ENCODE measurements at places on chromosomes 2 and 18. TPM values are rescaled to one million over a fixed set of nuclear protein-coding genes. Genes with fewer than 3 reads are reported as not detected.

Gene CDH19
- not detected for total RNA-seq

Gene REG3A
- not detected for total RNA-seq

Gene POTEC
- total RNA-seq = not detected

Gene SOCS6
- 5.4 TPM for total RNA-seq

Gene GCA
- 3.4 TPM for total RNA-seq

Gene MAP3K20
- 76.8 TPM for total RNA-seq

Gene DAW1
- not detected for total RNA-seq

Gene NT5C1B
- not detected for total RNA-seq

Gene ABCG5
- total RNA-seq = not detected

GRCh38 chr18:39359636-39360035, 1794.0 kb upstream of the CELF4 start:
- no peak for DNase-seq

- DNase-seq = no peak
These were observed 67.7 kb upstream of the SERPINE2 start for GRCh38 chr2:224106794-224107193.

- DNase-seq = no peak
These were observed 74.1 kb upstream of the PXDN start for GRCh38 chr2:1818404-1818803.

- DNase-seq = no peak
These were observed 810.1 kb upstream of the POU3F3 start for GRCh38 chr2:104043864-104044263.

GRCh38 chr2:237057893-237058300, 27.8 kb upstream of the COPS8 start:
- DNase-seq = no peak

DNA sequence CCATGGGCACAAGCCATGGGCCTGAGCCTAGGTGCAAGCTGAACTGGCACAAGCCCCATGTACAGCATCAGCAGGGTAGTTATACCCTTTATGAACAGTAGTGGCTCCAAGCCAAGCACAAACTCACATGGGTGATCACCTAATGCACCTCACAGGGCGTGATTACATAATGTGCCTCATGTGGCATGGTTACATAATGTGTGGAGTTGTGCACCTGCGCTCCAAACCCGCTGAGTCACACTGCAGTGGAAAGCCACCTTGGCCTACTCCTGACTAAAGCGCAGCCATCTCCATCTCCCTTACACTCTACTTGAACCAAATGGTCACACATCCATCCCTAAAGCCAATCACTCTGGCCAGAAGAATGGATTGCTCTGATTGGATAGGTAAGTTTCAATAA, 279.7 kb downstream of the MBD2 start:
- no peak for DNase-seq

- DNase-seq = no peak
These were observed 156.7 kb downstream of the SLC4A10 start for GRCh38 chr2:161780881-161781280.

- DNase-seq = no peak
These were observed 398.1 kb upstream of the ATP5MC3 start for GRCh38 chr2:175579646-175580045.

GRCh38 chr18:67318651-67319050, 197.9 kb downstream of the DSEL start:
- DNase-seq = no peak

DNA sequence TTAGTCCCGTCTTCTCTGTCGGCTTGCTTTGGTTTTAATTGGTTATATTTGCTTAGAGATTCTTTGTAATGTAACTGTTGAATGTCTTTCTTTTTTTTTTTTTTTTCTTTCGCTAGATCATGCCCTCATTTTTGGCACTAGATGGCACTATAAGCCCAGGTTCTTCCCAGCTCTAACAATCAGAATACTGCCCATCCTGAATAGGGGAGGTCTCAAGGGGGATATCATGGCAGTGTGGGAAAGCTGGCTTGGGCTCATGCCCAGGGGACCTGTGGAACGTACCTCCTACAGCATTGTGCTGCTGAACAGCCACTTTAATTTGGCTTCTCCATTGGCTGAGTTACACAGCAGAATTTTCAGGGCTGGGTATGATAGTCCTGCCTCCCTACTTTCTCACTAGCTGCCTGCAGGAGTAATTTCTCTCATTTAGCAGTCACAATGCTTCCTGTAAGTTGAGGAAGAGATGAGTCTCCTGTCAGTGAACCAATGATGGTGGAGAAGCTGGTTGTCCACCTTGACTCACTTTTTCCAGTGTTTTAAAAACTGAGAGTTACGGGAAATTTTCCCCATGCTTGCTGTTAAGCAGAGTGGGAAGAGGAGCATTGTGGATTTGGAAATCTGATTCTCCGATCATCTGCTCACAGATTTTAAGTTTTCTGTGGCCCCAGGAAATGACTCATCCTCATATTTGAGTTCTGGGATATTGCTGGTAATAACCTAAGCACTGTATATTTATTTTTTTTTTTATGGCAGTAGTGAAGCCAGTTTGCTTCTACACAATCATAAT, 47.2 kb downstream of the RAD51AP2 start:
- no peak for DNase-seq

DNA sequence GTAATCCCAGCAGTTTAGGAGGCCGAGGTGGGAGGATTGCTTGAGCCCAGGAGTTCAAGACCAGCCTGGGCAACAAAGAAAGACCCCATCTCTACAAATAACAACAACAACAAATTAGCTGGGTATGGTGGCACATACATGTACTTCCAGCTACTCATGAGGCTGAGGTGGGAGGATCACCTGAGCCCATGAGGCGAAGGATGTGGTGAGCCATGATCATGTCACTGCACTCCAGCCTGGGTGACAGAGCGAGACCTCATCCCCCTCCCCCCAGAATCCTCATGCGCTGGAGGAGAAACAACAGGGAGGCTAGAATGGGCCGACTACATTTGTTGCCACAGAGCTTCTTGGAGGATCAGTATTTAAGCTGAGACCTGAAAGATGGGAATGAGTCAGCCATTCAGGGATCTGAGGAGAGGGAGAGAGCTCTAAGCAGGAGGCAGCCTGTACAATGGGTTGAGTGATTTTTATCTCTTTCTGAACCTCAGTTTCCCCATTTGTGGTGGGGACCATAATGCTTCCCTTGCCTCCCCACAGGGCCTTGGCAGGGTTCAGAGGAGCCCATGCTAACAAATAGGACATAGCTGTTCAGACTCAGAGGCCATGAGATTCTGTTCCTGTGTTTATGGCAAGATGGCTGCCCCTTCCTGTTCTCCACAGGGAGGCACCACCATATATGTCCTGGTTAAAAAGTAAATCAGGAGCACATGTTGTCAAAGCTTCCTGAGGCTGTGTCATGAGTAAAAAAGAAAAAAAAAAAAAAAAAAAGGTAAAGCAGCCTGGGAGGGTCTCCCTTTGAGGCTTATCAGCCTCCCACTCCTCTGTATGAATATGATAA, 131.4 kb upstream of the HAAO start:
- no peak for DNase-seq

DNA sequence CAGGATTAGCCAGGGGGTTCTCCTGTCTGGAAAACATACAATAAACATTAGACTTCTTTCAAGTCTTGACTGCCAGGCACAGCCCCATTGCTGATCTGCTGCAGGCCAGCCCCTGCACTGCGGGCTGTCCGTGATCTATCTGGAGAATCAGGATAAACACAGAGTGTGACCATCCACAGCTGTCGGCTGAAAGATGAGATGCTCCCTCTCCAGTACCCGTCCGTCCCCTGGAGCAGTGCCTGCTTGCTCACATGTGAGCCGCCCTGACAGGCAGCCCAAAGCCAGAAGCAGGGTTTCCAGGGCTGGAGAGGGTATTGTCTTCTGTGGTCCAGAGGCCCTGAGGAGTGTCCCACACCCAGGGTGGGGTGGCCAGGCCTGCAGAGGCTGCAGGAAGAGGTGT, 46.1 kb upstream of the FOSL2 start:
- DNase-seq = no peak

GRCh38 chr2:72830273-72830672, 4.4 kb upstream of the EXOC6B start:
- no peak for DNase-seq

DNA sequence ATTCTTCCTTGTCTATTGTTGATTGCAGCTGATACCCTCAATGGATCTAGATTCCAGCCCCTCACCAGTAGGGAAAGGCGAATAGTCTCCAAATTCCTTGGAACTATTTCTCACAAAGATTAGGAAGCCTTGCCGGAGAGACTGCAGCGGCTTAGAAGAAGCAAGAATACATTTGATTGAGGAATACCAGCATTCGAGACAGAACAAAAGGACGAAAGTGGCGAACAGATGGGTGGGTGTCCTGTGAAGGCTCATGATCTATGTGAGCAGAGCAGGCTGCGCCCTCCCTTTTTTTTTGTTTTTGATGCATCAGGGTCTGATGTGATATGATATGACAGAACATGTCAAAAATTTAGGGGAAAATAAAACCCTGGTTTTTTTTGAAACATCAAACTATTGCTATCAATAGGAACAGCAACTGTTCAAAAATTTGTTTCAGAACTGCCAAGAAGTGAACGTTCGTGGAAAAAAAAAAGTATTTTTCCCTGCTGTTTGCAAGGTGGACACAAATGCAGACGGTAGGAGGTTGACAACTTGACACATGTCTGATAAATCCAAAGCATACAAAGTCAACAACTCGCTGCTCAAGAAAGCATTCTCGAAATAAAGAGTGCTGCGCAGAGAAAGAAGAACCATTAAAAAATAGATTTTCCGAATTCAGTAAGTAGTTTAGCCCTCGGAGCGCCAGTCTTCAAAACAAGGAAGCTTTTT, 49.1 kb downstream of the PTGR3 start:
- no peak for DNase-seq

GRCh38 chr2:45901468-45902032, 250.1 kb downstream of the PRKCE start:
- DNase-seq = no peak

GRCh38 chr2:205405194-205405593, 277.1 kb upstream of the NRP2 start:
- DNase-seq = no peak

DNA sequence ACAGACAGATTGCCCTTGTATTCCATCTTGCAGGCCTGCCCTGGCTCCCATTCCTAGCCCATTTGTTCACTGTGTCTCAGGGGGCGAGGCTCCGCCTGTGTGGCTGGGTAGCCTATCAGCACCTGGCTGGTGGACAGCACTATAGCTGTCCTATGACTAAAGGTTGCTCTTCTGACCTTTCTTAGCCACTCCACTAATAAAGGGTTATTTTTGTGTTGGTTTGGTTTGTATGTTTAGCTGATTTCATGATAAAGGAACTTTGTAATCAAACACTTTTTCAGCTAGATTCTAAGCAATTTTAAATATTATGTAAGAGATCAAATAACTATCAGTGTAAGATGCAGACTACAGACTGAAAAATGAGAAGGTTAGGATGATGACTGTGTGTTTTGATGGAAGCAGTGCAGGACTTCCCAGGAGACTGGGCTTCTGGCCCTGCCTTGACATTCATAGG, 72.2 kb downstream of the CRIM1 start:
- DNase-seq = no peak

DNA sequence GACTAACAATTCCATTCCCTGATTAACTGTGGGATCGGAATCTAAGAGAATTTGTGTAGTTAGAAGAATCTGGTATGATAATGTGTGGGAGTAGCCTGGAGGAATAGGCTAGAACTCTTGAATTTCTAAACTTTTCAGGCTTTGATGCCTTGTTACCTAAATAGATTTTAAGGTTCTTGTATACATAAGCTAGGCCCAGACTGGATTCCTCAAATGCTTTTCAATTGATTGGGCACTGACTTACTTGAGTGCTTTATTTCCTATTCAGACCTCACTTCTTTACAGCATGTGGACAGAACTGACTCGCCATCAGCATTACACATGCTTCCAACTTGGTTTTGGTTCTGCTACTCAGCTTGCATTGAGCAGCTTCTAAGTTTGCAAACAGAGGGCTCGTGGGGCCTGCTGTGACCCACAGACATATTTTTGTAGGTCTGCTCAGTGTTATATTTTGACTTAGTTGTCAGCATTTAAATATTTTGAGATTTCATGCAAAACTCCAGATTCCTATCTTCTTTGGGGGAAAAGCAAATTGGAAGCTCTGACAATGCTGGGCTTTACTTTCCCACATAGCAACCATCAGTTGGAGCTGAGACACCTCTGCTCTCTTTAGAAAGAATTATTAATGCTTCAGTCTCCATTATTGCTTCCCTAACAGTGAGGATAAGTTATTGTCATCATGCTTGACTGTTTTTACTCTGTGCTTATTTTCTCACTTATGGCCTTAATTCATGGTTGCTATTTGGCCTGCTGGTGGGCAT, 5.7 kb downstream of the PARD3B start:
- no peak for DNase-seq

GRCh38 chr2:170485254-170486026, 229.7 kb upstream of the SP5 start:
- no peak for DNase-seq

- DNase-seq = no peak
These were observed 165.8 kb downstream of the TNS1 start for GRCh38 chr2:217836901-217837491.

DNA sequence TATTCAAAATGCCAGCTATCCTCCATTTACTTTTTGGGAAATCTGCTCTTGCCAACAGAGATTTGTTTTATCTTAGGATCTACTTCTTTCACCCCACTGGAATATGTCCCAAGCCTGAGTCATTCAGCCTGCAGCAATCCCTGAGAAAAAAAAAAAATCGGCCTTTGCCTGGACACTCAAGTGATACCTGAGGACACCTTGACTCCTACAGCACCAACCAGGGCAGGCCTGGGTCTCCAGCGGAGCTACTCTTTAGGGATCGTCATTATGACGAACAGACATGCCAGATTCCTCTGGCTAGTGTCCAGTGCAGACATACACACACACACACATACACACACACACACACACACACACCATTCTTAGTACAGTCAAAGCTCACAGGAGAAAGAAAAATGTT, 2.2 kb upstream of the UGT1A6 start:
- no peak for DNase-seq

Data from natural killer cell treated with Interleukin-12 subunit alpha and Interleukin-12 subunit beta and Interleukin-15 and Interleukin-18, amount 100 ng/mL, for 72 hours (primary cell).